ENCODE measurements at places on chromosomes 4 and X. TPM values are rescaled to one million over a fixed set of nuclear protein-coding genes. Genes with fewer than 3 reads are reported as not detected.
A peak's percentile ranks its signal among the peaks of the same experiment; 100 is the strongest.

RASL11B gene
- total RNA-seq: 16.7 TPM

AKAP4 gene
- total RNA-seq: 347 TPM

- no peak for DNase-seq
These were observed 10.5 kb downstream of the STAG2 start for GRCh38 chrX:123971982-123972381.

BEND4 gene
- total RNA-seq: 43.7 TPM

DNA sequence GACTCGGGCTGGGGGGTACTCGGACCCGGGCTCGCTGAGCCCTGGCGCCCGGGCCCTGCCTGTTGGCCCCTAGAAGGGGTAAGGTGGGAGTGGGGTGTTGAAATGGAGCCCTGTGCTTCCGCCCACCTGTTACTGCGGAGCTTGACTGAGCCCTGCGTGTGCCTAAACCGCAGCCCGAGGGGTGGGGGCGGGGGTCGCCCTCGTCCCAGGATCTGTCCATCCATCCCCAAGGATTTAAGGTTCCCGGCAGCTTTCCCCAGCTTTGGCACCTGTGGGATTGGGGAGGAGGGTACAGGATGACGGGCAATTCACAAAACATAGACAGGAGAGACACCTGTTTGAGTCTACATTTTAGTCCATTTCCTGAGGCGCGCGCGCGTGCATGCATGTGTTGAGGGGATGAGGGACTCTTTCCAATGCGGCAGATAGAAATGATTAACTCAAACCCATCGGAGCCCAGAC lies 779 bp downstream of the GABRQ start:
- no peak for DNase-seq

ZNF674 gene
- 6.3 TPM for total RNA-seq

- no peak for DNase-seq
These were observed 112.8 kb upstream of the LRPAP1 start for GRCh38 chr4:3644849-3645627.

TLR10 gene
- not detected for total RNA-seq

DNA sequence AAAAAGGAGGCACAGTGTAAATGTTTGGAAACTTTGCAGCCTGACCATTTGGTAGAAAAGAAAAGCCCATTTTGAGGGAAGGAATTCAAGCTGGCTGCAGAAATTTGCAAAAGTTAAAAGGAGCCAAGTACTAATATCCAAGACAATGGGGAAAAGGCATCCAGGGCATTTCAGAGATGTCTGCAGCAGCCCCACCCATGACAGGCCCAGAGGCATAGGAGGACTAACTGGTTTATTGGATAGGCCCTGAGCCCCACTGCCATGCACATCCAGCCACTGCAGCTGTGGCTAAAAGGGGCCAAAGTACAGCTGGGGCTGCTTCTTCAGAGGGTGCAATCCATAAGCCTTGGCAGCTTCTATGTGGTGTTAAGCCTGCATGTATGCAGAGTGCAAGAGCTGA lies 104.9 kb downstream of the HS3ST1 start:
- no peak for DNase-seq

NLRP2B gene
- total RNA-seq: not detected

NSDHL gene
- total RNA-seq: 17.9 TPM

SMIM31 gene
- total RNA-seq: not detected

CHRNA9 gene
- 0.16 TPM for total RNA-seq

- no peak for DNase-seq
These were observed 15.4 kb downstream of the IGFBP7 start for GRCh38 chr4:57094832-57095223.

- no peak for DNase-seq
These were observed 14.3 kb downstream of the TEC start for GRCh38 chr4:48255072-48255958.

PPP1R2C gene
- 20.1 TPM for total RNA-seq

DNA sequence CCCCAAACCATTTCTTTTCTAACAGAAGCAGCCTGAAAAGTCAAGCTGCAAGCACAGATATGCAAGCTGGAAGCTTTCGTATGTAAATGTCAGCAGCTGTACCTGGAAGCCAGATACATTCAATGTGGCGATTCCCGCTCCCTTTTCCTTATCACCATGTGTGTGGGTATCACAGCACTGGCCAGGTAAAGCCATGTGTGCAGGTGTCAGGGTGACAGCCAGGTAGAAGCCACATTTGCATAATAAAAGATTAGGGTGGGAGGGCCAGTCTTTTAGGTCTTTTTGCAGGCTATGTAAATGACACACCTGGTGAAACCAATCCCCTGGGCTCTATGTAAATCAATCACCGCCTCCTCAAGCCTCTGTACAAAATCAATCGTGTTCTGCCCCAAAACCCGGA lies 50.1 kb downstream of the RXFP1 start:
- no peak for DNase-seq

DNA sequence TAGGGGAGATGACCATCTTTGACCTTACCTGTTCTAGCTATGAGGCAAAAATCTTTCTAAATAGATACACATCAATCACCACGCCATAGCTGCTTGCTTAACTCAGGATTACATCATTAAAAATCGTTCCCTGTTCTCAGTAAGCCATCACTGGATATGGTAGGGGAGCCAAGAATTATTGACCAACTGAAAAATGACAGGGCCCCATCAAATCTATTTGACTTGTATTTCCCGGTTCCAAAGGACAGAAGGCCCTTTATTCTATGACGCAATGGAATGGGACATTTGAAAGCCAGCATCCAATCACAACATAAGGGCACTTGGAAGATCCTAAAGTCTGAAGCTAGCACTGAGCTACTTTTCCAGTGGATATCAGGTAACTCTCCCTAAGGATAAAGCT lies 75.6 kb upstream of the NOCT start:
- DNase-seq: no peak

DNA sequence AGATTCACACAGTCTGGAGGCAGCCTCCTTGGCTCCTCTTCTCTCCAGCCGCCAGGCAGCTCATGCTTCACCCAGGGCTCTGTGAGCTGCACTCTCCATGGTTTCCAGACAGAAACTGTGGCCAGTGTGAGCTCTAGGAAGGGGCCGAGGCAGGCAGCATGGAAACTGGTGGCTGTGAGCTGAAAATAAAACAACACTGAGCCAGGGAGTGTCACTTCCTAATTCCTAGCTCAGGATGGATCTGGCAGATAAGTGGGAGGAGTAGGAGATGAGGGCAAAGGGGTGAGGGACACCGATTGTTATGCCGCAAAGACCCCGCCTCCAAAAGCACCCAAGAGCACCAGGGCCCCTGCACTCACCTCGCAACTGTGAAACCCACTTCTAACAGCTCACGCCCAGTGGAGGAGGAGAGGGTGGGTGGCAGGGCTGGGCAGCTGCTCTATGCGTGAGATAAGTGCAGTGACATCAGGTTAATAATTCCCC lies 69.8 kb downstream of the FHDC1 start:
- DNase-seq: no peak

DNA sequence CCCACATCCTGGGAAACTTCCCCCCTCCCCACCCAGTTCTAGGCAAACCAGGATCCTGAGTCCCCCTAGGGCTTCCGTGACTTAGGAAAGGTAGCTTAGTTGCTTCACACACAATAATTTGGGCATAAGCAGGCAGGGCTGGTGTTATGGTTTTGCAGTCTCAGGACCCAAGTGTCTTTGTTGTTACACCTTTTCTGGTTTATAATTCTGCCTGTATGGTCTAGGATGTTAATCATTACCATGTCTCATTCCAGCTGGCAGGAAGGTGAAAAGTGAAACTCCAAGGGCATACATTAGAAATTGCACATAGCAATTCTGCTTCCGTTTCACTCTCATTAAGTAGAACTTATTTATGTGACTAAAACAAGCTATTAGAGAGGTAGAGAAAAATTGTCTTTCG lies 16.8 kb downstream of the UGT8 start:
- no peak for DNase-seq

GRCh38 chr4:145557720-145558119 lies 61.5 kb upstream of the MMAA start:
- peak; percentile 61 for DNase-seq

DNA sequence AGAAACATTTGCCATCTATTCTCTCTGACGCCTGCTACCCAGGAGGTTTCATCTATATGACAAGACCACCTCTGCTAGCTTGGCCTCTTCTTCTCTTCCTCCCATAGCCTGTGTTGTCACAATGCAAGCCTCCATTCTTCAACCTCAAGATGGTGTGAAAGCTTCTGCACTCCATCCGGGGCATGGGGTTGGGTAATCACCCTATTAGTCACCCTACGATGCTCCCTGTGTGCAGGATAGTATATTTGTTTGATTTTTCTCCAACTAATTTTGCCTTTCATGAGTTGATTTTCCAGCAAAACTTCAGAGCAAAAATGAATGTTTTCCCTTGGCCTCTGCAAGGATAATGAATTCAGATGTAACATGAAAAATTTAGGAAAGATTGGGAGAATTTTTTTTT lies 128.0 kb upstream of the STS start:
- DNase-seq: no peak

DNA sequence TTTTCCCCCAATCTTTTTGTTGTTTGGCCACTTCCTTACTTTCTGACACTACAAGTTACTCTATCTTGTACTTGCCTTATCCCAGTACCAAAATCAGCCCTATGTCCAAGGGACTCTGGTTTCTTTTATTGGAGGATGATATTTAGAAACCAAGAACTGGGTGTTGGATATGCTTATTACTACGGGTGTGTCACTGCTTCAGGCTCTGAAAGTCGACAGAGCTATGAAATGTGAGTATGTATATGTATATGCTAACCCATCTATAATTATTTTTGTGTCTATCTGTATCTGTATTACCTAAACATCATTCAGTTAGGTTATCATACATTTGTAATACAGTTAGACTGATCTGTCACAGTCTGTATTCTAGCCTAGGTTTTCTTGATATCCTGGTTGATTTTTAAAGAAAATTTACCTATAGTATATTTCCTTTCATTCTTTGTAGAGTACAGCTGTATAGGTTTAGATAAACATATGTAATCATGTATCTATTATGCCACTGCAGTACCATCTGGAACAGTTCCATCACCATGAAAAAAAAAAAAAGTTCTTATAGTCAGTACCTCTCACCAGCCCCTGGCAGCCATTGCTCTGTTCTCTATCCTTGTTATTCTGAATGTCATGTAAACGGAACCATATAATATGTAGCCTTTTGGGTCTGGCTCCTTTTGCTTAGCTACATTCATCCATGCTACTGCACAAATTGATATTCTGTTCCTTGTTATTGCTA lies 18.1 kb downstream of the SEC24B start:
- DNase-seq: no peak

GRCh38 chr4:17475481-17475880 lies 36.4 kb downstream of the QDPR start:
- no peak for DNase-seq

FBXL5 gene
- total RNA-seq: 149 TPM

- DNase-seq: no peak
These were observed 113.6 kb downstream of the RTL9 start for GRCh38 chrX:110472265-110472664.

GRCh38 chr4:166019441-166020220 lies 146.6 kb downstream of the TLL1 start:
- DNase-seq: no peak

TLL1 gene
- total RNA-seq: 0.94 TPM

- no peak for DNase-seq
These were observed 1.2 kb upstream of the ELF4 start for GRCh38 chrX:130111220-130112154.

Data from testis (tissue), 5 donors.